ENCODE measurements at places on chromosomes 3 and 15.
A peak's percentile ranks its signal among the peaks of the same experiment; 100 is the strongest.

DNA sequence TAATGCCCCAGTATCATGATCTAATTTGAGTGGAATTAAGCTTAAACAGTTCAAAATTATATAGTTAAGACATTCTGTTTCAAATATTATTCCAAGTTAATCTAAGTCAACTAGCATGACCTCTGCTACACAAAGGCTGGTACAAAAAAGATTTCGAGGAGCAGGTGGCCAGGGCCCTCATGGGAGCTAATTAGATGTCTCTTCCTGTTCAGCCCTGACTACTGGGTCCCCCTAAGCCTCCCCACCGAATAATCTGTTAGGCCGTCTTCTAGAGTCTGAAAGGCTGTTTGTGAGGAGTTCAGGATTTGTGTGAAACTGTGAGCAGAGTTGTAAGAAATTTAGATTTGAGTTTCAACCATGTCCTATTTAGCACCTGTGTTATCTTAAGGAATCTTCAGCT is 75.4 kb downstream of the PPM1L start:
- no peak for DNase-seq

- no peak for DNase-seq
Observed at GRCh38 chr3:59876533-59877062, 826.8 kb upstream of the CFAP20DC start.

- DNase-seq: no peak
Observed at GRCh38 chr3:133792171-133792763, 13.3 kb upstream of the SRPRB start.

GRCh38 chr15:93203036-93203435 is 114.0 kb upstream of the RGMA start:
- peak; percentile 61 for DNase-seq

- DNase-seq: peak; percentile 29
Observed at GRCh38 chr15:98952381-98952803, 55.2 kb downstream of the PGPEP1L start.

DNA sequence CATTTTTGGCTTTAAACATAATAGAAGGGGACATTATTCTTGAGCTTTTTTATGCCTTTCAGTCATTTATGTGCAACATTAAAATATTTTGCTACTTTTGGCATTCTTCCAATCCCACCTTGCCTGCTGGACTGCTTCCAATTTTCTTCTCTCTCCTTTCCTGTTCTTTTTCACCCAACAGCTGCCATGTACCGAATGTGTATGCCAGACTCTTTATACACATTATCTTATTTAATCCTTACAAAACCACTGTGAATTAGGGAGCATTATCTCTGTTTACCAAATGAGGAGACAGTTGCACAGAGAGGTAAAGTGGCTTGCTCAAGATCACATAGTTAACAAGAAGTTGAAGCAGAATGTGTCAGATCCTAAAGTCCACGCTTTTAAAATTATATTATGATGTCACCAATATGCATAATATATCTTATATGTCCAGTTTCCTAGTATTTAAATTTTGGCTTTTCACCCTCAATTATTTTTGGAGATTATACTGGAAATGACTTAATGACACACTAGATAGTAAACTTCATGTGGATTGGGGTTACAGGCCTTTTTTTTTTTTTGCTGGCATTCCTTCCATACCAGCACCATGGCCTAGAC is 231.5 kb downstream of the THRB start:
- DNase-seq: no peak

DNA sequence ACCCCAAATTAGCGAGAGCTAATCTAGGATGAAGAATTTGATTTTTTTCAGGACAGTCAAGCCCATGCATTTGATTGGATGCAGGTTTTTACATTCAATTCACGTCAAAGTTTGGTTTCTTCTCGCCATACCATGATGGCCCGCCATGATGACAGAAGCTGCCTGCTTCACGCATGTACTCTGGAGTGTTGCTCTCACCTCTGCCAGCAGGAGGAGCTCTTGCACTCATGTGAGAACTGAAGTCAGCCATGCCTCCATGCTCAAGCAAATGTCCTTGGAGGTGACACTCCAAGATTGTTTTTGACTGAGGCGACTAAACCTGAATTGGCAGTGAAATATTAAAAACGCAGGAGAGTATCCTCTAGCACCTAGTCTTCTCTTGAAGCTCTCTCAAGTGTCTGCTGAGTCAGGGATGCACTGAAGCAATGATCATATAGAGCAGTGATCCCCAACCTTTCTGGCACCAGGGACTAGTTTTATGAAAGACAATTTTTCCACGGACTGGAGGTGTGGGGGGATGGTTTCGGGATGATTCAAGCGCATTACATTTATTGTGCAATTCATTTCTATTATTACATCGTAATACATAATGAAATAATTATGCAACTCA is 120.9 kb downstream of the SAMMSON start:
- peak; percentile 86 for DNase-seq

DNA sequence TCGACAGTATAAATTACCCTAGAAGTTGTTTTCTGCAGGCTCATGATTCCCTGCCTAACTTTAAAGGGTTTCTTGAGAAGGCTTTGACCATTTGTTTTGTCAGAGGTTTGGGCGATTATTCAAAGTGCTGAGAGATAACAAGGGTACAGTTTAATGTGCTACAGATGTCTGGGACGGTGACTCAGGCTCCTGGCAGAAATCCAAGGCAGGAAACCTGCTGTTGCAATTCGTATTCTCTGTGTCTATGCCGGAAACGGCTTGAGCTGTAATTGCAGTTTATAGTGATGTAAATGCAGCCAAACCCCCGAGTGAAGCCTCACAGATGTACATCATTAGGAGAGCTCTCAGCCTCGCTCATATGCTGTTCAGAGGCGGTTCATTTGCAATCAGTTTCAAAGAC is 65.6 kb downstream of the SYNPR start:
- peak; percentile 97 for DNase-seq

DNA sequence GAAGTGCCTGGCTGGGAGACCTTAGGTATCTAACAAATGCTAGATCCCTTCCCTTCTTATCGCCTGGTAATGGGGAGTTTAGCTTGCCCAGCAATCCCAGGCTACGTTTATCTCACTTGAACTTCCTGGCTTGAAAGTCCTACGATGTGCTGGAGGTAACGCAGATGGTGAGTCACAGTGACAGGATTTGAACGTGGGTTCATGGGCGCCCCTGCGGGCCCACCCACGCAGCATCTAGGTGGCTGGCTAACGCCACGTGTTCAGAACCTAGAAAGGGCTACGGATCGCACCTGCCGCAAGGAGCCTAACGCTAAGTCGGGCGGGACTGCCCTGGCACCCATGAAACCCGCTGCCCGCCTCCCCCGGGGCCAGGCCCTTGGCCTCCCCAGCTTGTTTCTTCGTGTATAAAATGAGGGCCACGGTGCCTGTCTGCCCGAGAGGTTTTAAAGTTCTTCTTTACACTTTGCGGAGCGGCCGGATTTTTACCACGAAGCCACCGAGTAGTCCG is 600 bp upstream of the USP3 start:
- DNase-seq: peak; percentile 84

GRCh38 chr15:56254265-56254664 is 10.6 kb upstream of the RFX7 start:
- no peak for DNase-seq

DNA sequence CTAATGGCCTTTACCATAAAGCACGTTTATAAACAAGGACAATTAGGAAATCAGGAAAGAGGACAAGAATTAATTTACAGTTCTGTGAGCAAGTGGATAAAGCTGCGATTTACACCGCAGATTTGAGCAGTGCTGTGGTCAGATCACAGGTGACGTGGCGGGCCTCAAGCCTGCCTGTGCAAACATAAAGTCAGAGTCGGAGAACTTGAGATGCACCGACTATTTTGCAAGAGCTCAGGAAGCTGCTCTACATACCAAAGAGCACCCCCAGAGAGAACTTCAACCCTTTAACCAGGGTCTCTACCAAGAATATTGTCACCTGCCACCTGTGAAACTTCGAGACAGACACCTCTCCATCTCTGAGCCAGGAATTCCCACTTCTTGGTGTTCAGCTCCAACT is 35.7 kb downstream of the MECOM start:
- no peak for DNase-seq

GRCh38 chr15:88440021-88440420 is 27.2 kb downstream of the MRPL46 start:
- DNase-seq: peak; percentile 54

- DNase-seq: no peak
Observed at GRCh38 chr3:182500289-182500688, 293.0 kb upstream of the ATP11B start.

DNA sequence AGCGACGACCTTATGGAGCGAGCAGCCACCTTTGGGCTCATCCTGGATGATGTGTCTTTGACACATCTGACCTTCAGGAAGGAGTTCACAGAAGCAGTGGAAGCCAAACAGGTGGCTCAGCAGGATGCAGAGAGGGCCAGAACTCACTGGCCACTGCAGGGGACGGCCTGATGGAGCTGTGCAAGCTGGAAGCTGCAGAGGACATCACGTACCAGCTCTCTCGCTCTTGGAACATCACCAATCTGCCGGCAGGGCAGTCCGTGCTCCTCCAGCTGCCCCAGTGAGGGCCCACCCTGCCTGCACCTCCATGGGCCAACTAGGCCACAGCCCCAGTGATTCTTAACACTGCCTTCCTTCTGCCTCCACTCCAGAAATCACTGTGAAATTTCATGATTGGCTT is 10.4 kb downstream of the NR1I2 start:
- no peak for DNase-seq

DNA sequence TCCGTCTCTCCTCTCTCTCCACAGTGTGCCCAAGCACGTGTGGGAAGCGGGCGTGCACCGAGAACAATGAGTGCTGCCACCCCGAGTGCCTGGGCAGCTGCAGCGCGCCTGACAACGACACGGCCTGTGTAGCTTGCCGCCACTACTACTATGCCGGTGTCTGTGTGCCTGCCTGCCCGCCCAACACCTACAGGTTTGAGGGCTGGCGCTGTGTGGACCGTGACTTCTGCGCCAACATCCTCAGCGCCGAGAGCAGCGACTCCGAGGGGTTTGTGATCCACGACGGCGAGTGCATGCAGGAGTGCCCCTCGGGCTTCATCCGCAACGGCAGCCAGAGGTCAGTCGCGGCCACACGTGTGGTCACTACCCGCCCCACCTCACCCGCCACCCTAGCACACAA is 116.3 kb downstream of the PGPEP1L start:
- no peak for DNase-seq

DNA sequence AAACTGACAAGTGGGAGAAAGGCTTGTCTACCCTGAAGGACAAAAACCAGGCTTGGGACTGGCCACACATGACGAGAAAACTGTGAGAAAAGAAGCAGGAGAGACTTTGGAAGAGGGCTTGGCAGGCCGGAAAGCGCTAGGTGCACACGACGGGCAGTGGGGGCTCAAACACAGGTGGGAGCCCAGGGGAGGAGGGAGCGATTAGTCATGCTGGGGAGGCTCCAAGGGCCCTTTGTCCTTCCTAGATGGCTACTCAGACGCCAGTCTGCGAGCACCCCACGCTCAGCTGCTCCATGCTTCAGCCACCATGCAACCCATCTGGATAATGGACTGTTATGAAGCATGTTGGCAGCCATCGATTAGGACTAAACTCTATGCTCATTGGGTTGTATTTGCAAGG is 17.1 kb downstream of the LIPC start:
- DNase-seq: no peak

DNA sequence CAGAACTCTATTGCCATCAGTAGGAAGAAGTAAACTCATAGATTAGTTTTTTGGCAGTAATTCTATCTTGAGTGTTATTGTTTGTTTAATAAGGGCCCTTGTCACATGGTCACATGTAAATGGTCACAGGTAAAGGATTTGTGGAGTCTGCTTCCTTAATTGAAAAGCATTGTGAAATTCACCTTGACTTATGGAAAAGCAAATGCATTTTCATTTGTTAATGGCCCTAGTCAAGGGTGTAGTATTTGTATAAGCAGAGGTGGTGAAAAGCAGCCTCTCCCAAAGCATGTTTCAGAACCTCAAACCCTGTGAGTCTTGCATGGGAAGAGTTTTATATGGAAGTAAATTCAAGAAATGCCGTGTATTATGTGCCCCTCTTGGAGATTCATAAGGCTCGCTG is 197.5 kb upstream of the NR2E3 start:
- no peak for DNase-seq

DNA sequence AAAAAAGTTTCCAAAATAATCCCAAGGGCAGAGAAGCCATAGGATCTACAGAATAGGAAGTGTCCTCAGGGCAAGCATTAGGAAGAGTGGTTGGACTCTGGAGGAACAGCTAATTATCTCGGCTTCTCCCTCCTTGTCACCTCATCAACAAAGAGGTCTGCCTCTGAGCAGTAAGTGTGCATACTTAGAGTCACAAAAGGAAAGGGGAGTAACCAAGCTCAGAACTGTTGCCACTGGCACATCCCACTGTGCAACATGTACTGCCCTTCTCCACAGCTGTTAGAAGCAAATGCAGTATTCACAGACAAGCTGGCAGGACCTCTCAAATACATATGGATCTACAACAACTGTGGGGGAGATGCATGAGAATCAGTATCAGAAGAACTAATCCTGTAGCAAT is 31.5 kb downstream of the NGLY1 start:
- DNase-seq: peak; percentile 53

DNA sequence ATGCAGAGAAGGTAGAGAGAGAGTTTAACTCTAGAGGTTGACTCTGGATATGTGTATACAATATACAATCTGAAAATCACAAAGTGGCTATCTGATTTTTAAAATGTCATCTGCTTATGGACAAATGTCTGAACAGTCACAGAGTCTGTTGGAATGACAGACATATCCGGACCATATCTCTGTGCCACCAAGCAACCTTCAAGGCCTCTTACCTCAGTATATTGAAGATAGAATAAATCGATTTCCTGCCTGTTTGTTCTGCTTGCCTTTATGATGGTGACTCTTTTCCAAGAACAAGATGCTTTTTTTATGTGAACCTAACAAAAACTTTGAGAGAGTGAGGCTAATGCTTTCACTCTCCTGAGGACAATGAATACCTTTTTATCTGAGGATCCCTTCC is 151.1 kb downstream of the RBPMS2 start:
- no peak for DNase-seq

DNA sequence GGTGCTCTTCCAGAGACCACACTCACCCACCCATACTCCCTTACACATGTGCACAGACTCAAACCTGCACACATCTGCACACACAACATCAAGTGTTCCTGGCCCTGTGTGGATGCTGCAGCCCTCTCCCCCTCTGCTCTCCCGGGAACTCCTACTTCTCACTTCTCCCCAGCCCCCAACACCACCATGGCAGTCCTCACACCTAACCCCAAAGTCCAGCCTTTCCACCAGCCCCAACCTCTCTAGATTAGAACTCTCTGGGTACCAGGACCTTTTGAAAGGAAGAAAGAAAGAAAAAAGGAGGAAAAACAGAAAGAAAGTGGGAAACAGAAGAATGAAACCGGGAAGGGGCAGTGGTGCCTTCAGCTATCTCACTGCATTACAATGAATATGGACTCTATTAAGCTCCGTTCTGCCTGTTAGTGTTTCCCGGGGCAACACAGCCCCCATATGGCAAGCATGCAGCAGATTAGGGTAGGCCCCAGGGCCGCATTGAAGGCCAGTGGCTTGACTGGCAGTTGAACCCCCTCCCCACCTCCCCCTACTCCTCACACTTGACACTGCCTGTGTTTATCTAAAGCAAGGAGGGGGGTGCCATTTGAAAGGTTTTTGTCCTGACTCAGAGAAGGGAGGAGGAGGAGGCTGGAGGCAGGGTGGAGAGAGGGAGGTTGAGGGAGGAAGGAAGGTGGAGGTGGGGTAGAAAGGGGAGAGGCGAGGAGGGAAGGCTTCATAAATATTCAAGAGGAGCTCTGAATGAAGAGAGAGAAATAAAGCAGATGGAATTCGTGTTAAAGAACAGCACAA is 30.1 kb downstream of the BOC start:
- DNase-seq: peak; percentile 82

Measured in islet precursor cell (in vitro differentiated cells).